DMS79 (cell line): ENCODE measurements at places on chromosomes 1 and 21.

DNA sequence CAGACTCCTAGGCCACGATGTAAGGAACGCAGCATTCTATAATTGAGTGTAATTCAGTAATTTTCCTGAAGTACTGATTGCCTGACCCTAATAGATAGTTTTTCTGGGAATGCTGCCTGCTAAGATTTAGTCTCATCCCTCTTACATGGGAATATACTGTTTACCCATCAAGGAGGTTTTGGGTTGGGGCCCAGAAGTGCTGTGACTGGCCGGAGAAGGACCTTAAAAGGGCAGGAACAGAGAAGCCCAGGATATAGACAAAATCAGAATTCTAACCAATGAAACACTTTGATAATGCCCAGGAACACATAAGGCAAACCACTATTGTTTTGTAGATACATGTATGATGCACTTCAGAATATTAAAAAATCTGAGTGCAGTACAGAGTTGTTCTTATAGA is 111.6 kb downstream of the RGS2 start:
- DNase-seq = no peak

DNA sequence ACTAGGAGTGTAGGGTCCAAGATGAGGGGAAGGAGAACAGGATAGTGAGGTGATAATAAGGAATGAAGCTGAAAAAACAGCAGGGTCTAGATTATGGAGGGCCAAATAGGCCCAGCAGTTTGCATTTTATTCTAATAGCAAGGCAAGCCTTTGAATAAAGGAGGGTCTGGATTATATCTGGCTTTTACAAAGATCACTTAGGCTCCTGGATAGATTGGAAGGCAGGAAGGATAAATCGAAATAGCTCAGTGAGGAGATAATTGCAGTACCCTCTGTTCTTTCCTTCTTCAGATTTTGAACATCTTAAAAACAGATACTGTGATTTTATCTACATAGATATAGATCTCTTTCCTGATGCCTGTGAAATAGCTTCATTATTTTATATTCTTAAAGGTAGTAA is 53.8 kb upstream of the PTGFR start:
- DNase-seq = no peak

DNA sequence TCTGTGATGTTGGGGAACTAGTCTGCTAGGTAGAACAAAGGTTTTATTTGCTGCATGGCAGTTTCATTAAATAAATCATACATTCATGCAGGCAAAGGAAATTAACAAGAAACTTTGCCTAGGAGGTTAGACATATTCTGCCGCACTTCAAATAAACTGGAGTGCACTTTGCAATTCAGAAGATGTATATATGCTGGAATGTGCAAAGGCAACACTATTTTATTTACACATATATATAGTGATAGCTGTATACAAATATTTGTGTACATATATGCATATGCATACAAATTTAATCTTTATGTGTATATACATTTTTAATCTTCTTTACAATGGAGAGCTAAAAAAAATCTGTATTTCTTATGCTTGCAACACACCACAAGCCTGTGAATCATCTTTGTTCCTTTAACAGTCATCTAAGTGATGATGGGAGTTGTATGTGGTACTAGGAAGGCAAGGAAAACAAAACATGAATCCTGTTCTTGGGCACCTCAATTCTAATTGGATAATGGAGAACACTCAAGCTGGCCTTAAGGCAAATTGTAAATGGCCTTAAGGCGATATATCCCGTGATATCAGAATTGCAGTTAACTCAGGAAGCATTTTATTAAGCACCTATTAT is 605.8 kb upstream of the CAMK1G start:
- no peak for DNase-seq

DNA sequence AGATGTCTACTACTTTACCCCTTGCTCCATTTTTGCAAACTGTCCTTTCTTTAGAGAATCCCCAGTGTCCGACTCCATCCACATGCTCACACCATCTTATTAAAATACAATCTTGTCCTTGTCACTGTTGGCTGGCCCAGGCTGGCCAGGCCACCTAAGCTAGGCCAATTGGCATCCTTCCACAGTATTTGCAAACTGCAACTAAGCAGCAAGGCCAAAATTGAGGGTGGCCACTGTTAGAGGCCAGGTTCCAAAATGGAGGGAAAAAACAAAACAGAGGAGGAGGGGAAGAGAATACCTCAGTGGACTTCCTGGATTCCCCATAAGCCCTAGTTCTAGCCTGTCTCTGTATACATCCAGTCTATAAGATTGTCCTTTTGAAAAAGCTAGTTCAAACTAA is 4.3 kb downstream of the FAM89A start:
- DNase-seq = no peak

- DNase-seq = no peak
These were observed at the start of gene WNT2B for GRCh38 chr1:112508278-112509004. Gene WNT2B (plus strand): TSS chr1:112508965. CDS start chr1:112509263, 298 bp downstream.

DNA sequence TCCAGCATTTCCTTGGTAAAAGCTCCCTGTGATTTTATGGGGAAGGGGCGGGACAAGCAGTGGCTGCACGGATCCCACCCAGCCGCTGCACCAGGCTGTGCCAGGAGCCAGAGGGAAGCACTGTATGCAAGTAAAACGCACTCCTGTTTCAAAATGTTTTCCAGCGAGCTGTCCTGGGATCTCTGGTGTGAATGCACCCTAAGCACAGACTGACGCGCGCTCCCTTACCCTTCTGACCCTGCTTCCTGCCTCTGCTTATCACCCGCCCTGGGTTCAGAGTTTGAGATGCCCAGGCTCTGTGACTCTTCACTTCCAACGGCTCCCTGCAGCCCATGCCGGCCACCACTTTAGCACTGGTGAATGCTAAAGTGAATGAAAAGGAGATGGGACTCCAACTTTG is 131.2 kb downstream of the RHOU start:
- no peak for DNase-seq
